ENCODE measurements at places on chromosomes 2 and 18.

GRCh38 chr2:221167561-221167960 lies 404.5 kb downstream of the EPHA4 start:
- DNase-seq = no peak

GRCh38 chr2:240624011-240624949 lies 1.0 kb upstream of the GPR35 start:
- DNase-seq = no peak

- no peak for DNase-seq
Measured at GRCh38 chr2:157875641-157876065, 477 bp downstream of the ACVR1 start.

- DNase-seq = peak; percentile 38
Measured at GRCh38 chr18:75208155-75208835, 644 bp downstream of the PTGR3 start.

DNA sequence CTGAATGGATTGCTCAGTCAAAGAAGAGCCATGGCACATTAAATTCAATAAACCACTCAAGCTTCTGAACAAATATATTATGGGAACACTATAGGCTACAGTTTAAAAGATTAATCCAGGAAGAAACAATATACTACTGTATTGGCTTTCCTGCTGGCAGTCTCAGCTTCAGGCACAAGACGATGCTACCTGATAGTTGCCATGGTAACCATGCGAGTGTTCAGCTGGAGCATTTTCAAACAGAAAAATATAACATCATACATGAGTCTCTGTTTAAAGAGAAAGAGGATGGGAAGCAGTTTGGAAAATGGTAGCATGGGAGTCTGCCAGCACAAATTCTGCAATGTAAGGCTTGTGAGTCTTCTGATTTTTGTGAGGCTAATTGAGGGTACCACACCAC lies 65.9 kb upstream of the CPO start:
- DNase-seq = no peak

DNA sequence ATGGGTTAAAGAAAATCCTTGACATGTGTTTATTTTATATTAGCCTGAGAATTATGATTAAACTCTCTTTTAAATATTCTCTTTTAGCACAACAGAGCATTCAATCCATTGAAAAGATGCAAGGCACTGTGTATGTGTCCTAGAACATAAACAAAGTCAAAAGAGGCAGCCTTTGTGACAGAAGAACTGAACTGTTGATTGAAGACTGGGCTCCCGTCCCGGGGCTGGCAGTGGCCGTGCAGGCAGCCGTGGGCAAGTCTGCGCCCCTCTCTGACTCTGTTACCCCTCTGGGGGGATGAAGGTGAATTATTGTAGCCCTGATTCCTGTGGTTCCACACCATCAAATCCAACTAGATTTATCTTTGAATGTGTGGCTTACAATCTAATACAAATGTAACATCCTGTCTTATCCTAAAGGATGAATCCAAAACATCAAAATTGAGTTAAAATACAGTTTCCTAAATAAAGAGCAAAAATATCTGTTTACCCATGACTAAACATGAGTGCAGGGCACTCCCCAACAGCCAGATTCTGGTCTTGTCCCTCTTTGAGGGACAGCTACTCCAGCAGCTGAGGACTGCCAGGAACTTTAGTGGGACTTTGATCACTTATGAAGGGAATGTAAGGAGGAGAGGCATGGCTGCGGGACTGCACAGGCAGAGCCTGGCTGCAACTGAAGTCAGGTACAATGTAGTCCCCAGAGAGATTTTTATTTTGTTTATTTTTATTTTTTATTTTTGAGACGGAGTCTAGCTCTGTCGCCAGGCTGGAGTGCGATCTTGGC lies 37.3 kb upstream of the SH3BP4 start:
- DNase-seq = no peak

- no peak for DNase-seq
Measured at GRCh38 chr2:17600556-17601204, 60.2 kb downstream of the VSNL1 start.

DNA sequence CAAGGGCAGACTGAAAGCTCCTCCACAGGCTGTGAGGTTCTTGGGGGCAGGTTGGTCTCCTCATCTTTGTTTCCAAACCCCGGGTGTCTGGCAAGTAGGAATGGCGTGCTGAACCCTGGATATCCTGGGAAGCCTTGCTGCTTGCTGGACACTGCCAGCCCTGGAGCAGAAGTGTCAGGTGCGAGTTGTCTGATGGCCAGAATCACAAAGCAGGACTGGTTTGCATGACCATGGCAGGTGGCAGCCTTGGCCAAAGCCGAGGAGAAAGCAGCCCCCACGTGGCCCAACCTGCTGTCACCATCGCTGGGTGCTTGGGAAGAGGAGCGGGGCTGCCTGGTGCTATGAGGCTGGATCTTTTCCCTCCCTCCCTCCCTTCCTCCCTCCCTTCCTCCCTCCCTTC lies 309.5 kb upstream of the HS6ST1 start:
- DNase-seq = no peak

DNA sequence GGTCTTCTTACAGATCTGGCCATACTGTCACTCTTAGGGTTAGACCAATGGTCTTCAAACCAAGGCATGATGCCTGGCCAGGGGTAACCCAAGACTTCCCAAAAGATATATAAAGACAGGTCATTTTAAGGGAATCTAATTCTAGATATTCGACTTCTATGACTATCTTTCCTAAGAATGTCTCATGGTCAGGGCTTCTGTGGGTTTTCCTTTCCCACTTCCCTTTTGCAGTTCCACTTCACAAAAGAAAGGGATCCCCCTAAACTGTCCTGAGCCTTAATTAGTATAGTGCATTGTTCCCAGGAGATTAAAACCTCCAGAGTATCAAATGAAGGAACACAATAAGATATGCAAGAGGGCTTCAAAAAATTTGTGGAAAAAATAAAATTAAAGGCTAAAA lies 223.6 kb upstream of the SIX2 start:
- DNase-seq = no peak

- DNase-seq = no peak
Measured at GRCh38 chr2:164456619-164457018, 164.7 kb downstream of the GRB14 start.

- peak; percentile 62 for DNase-seq
Measured at GRCh38 chr2:109545828-109546713, 67.7 kb downstream of the SEPTIN10 start.

DNA sequence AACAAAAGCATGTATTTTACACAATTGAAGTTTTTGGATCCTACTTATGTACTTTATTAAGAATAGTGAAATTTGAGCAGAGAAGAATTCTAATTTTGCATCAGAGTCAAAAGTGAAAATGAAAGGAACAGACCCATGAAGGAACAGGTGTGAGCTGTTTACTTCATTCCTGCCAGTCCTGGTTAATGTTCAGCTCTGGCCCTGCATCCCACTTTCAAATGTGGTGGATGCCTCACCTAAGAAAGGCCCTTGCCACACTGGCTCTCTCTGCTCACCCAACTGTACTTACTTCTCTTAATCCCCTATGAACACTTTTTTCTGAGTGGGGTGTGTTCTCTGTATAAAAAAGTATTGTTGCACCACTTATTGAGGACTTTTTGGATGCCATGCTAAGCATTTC lies 22.2 kb downstream of the FAM110C start:
- DNase-seq = no peak

GRCh38 chr2:20223407-20224163 lies 1.3 kb downstream of the SDC1 start:
- DNase-seq = peak; percentile 16

DNA sequence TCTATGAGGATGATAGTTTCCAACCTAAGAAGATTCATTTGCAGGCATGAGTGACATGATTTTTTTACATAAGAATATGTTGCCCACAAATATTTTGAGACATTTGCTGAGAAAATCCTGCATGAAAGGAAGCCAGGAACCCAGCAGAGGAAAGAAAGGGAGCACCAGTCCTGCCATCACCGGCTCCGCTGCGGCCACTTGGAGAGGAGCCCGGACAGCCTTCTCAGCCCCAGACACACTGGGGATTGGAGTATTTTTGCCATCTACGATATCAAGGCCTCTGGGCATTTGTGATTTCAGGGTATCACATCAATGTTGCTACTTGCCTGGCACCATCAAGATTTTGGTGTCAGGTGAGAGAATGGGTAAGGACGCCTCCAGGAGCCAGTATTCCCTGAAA lies 228.3 kb downstream of the PTGR3 start:
- DNase-seq = no peak

- DNase-seq = no peak
Measured at GRCh38 chr2:96146153-96146880, 1.1 kb upstream of the DUSP2 start.

DNA sequence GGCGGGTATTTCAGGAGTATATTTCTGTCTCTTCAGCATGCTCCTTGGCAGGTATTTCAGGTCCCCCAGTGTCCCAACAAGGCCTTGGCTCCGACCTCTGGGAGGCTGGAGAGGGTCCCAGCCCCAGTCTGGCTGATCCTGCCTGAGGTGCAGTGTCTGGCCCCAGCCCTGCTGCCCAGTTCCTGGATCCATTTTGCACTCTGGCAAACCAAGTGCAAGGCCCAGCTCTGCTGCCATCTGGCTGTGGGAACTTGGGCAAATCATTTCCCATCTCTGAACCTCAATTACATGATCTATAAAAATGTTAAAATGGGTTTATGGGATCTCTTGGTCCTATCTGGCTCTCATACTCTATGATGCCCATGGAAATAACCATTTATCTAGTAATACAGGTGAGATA lies 63.6 kb downstream of the ZBTB7C start:
- DNase-seq = no peak

GRCh38 chr2:70995426-70995729 lies 705 bp upstream of the TEX261 start:
- no peak for DNase-seq

DNA sequence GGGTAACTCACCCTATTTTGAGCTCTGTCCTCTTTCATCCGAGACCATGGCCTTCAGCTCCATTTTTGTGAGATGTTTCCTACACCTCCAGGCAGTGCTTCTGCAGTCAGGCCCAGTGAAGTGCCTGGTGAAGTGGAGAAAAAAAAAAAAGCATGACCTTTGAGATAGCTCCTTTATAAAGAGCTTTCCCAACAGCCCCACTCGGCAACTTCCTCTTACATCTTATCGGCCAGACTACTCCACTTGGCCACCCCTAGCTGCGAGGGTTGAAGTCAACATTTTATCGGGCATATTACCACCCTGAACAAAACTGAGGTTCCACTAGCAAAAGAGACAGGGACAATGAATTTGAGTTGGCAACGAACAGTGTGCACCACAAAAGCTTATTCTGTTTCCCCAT lies 124.8 kb upstream of the RNF152 start:
- no peak for DNase-seq

GRCh38 chr2:71261534-71261933 lies 34.6 kb upstream of the PAIP2B start:
- DNase-seq = no peak

- DNase-seq = no peak
Measured at GRCh38 chr2:43188561-43189386, 37.6 kb downstream of the ZFP36L2 start.

- no peak for DNase-seq
Measured at GRCh38 chr2:95278637-95279225, 4.5 kb downstream of the PROM2 start.

- no peak for DNase-seq
Measured at GRCh38 chr2:120858361-120859106, 122.9 kb downstream of the GLI2 start.

- DNase-seq = no peak
Measured at GRCh38 chr2:168534926-168535325, 78.9 kb downstream of the CERS6 start.

DNA sequence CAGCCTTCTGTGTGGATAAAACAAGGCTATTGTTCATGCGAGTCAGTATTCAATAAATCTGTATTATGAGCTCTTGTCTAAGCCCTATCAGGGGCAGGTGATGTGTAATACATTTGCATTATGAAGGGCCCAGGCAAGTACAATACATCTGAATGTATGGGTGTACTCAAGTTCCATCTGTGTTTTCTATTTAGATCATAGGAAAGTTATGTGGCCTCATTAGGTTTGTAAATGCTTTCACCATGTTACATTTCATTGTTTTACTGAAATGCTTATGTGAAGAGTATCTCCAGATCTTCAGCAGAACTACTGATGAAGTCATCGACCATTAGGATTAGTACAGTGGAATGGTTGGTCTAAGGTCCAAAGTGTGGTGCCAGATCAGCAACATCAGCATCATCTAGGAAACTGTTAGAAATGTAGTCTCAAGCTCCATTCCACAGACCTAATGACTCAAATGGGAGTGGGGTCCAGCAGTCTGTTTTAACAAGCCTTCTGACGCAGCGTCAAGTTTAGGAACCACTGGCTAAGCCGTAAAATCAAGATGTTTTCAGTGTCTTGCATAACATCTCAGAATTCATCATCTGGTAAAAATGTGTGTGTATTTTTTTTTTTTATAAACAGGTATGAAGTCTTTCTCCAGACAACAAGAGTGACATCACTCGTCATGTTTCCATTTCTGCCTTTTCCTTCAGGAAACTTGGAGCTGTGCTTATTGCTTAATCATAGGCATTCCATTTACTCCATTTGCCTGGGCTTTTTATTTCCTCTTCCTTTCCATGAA lies 80.5 kb downstream of the LYPD6 start:
- no peak for DNase-seq

DNA sequence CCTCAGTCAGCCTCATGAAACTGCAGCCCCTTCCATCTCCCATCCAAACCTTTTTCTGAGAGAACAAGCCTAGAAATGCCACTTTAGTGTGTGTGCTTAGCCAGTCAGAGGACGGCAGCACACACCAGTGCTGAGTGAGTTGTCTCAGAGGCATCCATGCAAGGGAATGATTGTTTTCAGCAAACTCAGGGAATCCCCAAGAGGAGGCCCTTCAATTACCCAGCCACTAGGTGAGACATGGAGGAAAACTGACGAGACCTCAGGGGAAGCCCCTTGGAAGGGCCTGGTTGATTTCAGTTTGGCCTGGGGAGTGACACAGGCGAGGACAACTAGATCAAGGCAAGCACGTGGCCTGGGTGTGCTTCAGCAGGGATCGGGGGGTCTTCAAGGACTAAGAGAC lies 49.7 kb downstream of the APOB start:
- no peak for DNase-seq

DNA sequence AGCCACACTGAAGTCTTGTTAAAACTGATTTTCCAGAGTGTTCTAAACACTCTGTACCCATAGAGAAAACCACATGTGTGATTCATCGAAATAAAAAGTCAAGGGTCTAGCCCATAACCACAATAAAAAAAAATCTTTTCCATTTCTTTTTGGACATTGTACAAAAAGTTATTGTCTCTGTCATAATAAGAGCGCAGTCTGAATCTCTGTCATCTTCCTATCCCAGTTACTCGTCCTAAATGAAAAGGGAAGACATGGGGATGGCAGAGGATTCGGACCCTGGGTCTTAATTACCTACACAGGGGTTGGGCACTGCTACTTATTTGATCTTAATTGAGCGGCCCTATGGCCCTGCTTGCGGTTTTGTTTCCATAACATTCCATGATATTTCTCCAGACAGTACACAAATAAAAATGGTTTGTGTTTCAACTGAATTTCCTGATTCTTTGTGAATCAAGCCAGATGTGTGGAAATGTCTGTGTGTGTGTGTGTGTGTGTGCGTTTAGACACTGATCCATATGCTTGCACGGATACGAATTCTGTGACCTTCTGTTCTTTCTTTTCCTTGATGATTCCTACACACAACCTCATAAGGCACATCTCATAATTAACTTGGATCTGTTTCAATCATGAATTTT lies 133.4 kb upstream of the SPATS2L start:
- DNase-seq = no peak

Data from kidney capillary endothelial cell (primary cell).